Subcutaneous preadipocyte (primary cell): ENCODE measurements at places on chromosomes 11 and 22. TPM values are rescaled to one million over a fixed set of nuclear protein-coding genes. Genes with fewer than 3 reads are reported as not detected.

The KCNJ11 gene
- total RNA-seq, result not detected in 2 replicates

The USH1C gene
- not detected in 2 replicates for total RNA-seq

The NCAPD3 gene
- 18.0 and 33.4 TPM in 2 replicates for total RNA-seq

The CREB3L1 gene
- 14.5 and 15.1 TPM in 2 replicates for total RNA-seq
